ENCODE measurements at places on chromosomes 1 and 21.

- DNase-seq: no peak
Observed at GRCh38 chr1:210703593-210703992, 374.9 kb downstream of the HHAT start.

DNA sequence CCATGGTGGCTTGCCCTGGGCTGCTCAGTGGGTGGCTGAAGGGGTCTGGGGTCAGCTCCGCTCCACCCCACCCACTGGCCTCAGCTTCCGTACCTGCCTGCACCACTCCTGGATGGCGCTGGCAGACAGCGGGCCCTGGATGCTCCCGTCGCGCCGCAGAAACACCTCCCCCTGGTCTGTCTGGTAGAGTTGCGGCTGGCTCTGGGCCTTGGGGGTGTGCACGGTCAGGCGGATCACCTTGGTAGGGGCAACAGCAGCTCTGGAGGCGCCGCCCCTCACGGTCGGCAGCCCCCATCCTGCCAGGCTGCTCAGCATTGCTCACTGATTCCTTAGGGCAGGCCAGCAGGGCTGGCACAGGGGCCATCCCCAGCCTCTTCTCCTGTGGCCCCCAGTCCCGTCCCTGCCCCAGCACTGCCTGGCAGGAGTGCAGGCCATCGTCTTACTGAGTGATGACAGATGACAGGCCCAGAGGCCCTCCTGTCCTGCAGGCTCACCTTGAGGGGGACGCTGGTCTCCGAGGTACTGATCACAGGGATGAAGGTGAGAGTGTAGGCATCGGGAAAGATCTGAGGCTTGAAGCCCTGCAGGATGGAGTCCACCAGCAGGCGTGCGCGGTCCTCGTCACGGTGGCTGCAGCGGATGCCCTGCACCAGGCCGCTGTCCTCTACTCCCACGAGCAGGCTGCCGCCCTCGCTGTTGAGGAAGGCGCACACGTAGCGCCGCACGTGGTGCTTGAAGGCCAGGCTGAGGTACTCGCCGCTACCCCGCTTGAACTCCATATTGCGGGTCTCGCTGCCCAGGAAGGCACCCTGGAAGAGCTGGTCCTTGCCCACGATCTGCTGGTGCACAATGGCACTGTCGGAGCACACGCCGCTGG, 4.1 kb downstream of the SLFNL1 start:
- DNase-seq: no peak

DNA sequence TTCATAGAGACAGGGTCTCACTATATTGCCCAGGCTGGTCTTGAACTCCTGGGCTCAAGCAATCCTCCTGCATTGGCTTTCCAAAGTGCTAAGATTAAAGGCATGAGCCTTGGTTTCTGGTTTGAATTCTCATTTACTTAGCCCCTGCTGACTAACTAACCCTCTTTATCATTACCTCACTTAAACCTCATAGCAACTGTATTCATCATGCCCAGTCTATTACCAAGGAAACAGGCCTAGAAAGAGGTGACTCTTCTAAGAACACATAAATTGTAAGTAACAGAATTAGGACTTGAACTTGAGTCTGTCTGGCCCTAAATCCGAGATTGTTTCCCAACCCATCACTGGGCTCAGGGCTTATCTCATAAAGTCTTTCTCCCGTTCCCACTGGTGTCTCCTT, 44.2 kb downstream of the TMEM53 start:
- no peak for DNase-seq

DNA sequence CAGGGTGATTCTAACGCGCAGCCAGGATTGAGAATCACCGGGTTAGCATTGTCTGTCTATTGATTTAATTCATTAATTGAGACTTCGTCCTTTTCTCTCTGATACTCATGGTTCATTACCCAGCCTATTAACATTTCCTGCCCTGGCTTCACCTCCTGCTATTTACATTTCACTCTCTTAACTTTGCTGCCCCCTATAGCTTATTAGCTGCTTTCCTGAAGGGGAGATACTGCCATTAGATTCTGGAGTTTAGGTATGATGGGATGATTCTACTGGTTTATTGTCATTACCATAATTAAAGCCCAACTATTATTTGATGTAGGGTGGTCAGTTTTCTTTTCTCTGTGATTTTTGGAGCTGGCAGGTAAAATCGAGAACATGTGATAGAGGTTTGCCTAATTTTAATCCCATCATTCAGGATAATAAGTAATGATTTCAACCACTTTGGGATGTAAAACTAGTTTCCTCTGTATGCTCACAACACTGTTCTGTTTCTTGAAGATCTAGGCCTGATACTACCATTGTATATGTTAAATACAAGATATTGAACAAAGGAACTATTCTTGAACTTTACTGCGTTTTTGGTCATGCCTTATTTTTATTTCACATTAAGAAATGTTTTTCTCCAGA, 6.4 kb downstream of the PPP2R5A start:
- peak; percentile 72 for DNase-seq

DNA sequence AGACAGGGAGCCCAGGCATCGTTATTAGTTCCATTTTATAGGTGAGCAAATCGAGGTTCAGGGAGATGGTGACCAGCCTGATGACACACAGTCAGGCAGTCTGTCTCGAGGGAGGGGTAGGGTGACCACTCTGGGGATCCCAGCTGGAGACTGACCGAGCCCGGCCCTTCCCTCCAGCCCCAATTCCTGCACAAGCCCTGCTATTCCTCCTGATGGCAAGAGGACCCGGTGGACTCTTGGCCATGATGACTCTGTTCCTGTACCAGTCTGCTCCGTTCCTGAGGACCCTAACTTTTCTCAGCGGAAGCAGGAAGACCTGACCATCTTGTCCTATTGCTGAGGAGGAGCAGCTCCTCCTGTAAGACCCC, 391 bp downstream of the AGT start:
- no peak for DNase-seq

- DNase-seq: no peak
Observed at GRCh38 chr1:156400191-156400935, 31.4 kb downstream of the RHBG start.

DNA sequence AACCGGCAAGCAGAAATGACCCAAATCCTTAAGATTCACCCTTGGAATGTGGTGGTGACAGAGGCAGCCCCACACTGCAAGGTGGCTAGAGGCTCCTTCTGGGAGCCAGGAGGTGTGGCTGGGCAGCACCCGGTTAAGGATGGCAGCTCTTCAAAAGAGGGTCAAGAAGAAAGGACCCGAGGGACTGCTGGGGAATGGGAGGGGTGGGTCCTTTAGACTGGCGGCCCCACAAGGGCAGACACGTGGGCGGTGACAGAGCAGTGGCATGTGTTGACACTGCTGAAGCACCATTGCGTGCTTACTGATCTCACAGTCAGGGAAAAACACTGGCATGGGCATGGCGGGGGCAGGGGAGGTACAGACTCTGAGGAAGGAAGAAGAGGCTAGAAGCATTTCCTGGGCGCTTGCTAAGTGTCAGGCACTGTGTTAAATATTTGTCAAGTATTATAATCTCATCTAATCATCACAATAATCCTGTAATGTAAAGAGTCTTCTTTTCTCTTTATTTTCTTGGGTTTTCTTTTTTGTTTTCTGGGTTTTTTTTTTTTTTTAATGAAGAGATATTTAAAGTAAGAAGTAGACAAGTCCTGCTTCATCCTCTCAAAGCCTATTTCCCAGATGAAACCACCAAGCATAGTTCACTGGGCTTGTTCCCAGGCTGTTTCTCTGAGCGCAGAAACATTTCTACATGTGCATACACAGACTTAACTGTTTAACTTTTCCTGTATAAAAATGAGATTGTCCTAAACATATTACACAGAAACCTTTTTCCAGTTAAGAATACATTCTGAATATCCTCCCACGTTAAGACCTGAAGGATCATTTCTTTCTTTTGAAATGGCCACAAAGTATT, 165.8 kb upstream of the EDN2 start:
- peak; percentile 65 for DNase-seq

DNA sequence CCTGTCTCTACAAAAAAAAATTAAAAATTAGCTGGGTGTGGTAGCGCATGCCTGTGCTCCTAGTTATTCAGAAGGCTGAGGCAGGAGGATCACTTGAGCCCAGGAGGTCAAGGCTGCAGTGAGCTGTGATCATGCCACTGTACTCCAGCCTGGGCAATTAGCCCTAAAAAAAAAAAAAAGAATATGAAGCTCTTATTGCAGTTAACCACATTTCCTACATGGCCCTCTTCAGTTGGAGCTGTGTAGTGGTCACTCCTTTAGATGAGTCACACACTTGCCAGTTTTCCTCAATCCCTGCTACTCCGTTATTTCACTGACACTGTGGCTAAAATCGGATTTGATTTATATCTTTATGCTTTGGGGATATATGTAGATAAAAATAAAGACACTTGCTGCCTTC, 11.8 kb downstream of the NFYC start:
- DNase-seq: no peak

- DNase-seq: no peak
Observed at GRCh38 chr21:44533121-44533890, 6.7 kb downstream of the KRTAP10-1 start.

DNA sequence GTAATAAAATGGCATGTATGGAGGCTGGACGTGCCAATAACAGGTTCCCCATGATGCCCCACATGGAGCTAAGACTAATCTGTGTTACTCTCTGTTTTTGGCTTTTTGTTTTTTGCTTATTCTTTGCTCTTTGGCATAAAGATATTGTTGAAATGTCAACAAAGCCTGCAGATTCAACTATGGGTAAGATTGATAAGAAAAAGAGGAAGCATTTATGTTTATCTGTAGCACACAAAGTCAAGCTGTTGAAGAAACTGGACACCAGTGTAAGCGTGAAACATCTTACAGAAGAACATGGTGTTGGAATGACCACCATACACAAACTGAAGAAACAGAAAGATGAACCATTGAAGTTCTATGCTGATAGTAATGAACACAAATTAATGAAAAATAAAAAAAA, 402.7 kb downstream of the LTN1 start:
- no peak for DNase-seq

- DNase-seq: no peak
Observed at GRCh38 chr1:236321101-236321500, 39.3 kb upstream of the ERO1B start.

DNA sequence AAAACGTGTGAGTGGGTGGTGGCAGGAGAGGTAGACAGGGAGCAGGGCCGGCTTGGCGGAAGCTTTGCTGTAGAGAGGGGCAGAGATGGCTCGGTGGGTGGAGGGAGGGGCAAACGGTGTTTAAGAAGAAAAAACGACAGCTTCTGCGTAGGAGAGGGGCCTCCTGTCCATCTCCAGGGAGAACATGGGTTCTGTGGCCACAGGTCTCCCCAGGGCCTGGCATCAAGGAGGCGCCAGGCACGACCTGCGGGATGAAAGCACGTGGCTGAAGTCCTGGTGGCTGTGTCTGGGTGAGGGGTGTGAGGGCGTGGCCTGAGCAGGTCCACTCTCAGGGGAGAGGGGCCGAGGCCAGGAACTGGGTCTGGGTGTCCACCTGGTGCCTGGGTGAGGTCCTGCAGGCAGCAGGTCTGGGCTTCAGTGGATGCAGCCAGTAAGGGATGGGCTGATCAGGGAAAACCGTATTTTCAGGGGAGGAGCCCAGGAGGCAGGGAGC, 940 bp upstream of the PRKCZ start:
- DNase-seq: no peak

GRCh38 chr1:7515175-7515574, 255.9 kb upstream of the VAMP3 start:
- no peak for DNase-seq

GRCh38 chr1:245007852-245008251, 143.5 kb upstream of the HNRNPU start:
- DNase-seq: no peak

DNA sequence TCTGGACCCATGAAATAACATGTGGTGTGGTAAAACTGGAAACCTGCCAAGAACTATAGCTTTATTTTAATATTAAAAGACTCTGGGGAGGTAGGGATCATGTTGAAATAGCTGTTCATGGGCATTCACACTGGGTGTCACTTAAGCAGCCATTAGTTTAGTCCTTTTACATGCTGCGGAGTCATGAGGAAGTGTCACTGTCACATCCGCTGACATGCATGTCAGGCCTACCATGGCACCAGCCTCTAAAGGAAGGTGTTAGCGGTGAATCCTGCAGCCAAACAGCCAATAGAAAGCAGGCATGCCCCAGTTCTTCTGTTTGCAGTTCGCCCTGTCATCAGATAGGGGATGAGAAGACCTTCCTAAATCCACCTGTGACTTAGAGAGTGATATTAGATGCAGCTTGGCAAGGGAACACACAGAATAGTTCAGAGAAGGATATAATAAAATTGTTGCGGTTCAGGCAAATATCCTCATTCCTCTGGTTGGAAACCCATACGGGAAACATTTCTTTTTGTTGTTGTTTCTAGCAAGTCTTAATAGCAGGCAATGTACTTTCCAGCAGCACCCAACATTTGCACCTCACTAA, 100.4 kb downstream of the CACHD1 start:
- no peak for DNase-seq

DNA sequence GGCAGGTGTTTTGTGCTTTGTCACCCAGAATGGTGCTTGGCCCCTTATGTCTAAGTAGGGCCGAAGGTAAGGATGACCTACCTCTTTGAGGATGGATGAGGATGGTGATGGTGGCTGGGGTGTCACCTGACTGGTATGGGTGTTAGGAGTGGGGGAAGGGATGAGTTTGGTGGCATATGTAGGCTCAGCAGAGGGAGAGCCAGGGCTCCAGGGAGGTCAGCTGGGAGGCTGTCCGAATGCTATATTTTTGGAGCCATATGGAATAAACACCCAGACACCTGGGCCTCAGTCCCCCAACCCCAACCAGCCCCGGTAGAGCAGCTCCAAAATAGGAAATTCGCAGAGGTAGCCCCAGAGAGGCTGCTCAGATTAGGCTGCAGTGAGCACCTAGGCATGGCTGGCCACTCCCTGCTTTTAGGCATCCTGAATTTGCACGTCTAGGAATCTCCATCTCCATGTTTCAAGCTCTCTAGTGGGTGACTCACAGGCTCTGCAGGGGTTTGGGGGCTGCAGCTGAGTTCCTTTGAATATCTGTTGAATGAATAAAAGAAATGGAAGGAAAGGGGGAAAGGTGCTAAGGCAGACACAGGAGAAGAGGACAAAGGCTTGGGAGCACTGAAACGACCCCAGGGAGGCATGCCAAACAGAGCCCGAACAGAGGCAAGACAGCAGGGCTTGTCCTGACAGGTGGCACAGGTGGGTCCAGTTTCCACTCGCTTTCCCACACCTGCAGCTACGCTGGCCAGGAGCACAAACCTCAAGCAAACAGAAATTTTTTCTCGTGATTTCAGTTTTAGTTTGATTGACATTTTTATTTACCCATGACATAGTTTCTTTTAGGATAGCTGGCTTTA, 135.3 kb upstream of the EDN2 start:
- DNase-seq: no peak

Measured in inflammatory macrophage treated with lipopolysaccharide for 1 hour (primary cell).